ENCODE measurements at places on chromosomes 4 and X.

GRCh38 chr4:114684462-114684861 lies 85.9 kb downstream of the UGT8 start:
- DNase-seq: no peak

DNA sequence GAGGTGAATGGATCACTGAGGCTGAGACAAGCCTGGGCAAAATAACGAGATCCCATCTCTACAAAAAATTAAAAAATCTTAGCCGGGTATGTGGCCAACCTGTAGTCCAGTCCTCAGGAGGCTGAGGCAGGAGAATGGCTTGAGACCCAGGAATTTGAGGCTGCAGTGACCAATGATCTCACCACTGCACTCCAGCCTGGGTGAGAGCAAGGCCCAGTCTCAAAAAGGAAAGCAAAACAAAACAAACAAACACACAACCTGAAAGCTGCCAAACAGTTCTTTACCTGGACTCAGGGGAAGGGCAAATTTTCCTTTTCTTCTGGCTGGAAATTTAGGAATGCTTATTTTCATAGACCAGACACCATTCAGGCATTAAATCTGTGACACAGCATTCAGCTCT lies 163.1 kb upstream of the FAT1 start:
- no peak for DNase-seq

- no peak for DNase-seq
These were observed 9.6 kb upstream of the MTMR1 start for GRCh38 chrX:150683536-150684146.

DNA sequence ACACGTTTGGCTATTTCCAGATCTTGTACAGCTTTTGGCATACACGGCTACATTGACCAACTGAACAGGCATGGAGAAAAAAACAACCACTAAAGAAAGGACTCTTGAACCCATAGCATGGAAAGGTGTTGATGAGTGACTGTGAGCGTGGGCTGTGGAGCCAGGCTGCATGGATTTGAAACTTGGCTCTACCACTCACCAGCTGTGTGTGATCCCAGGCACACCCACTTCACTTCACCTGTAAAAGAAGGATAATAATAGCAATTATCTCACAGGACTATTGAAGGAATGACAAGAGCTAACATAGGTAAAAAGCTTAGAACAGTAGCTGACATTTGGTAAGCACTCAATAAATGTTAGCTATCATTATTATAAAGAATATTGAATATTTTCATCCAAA lies 301.7 kb upstream of the CPEB2 start:
- DNase-seq: no peak

- no peak for DNase-seq
These were observed 48.1 kb upstream of the ATXN3L start for GRCh38 chrX:13367950-13368349.

GRCh38 chr4:57309658-57310057 lies 199.5 kb upstream of the IGFBP7 start:
- no peak for DNase-seq

DNA sequence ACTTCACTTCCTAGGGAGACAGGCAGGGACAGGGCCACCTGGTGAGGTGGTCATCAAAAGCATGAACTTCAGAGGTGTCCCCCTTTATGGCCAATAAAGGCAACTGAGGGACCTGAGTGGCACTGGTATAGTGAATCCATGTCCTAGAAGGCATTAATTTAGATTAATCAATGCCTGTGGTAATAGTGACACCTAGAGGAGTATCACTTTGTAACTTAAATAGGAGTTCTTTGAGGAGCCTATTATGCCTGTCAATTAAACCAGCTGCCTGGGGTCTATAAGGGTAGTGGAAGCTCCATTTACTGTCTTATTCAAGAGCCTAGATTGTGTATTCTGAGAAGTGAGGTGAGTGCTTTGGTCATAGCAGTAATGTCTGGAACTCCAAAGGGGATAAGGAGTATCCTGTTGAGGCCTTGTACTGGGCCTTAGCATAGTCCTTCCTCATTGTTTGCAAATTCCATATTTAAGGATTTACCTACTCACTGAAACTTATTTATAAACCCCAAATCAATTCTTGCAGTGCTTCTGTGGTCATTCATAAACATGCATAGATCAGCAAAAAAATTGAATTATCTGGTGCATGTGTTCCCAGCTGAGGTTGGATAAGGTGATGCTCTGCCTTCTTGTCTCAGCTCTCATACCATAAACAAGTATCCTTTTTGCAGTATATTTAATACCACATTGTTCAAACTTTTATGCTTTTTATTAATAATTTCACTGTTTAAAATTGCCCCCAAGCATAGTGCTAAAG lies 213.8 kb upstream of the RADX start:
- DNase-seq: no peak

GRCh38 chr4:6375620-6376295 lies 96.7 kb downstream of the PPP2R2C start:
- DNase-seq: no peak

DNA sequence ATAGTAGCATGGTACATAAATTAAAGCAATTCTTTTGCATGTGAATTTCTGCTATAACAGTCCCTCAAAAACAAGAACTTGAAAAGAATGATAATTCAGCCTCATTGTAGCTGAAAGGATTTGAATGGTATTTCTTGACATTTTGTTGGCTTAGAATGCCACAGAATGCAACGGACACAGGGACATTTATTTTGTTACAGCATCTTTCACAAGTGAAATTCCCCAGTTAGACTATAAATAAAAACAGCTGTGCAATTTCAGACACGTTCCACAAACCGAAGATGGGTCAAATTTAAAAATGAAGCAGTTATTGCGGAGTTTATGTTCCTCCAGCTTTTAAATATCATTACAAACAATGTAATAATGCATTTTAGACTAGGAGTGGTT lies 82.8 kb upstream of the AMELX start:
- DNase-seq: no peak

GRCh38 chr4:187606581-187606980 lies 389.0 kb upstream of the ZFP42 start:
- DNase-seq: no peak
